ENCODE measurements at places on chromosomes 12 and 14. TPM values are rescaled to one million over a fixed set of nuclear protein-coding genes. Genes with fewer than 3 reads are reported as not detected.

Gene MUCL1
- not detected for polyA plus RNA-seq

Gene A2ML1
- not detected for polyA plus RNA-seq

Gene SDR9C7
- polyA plus RNA-seq: not detected

Gene IGF1
- not detected for polyA plus RNA-seq

Gene DPY19L2
- 0.23 TPM for polyA plus RNA-seq

Gene FAM186B
- not detected for polyA plus RNA-seq

Measured in CD4-positive, CD25-positive, alpha-beta regulatory T cell (primary cell).